M059J (cell line): ENCODE measurements at places on chromosomes 7 and 10. TPM values are rescaled to one million over a fixed set of nuclear protein-coding genes. Genes with fewer than 3 reads are reported as not detected.

DNA sequence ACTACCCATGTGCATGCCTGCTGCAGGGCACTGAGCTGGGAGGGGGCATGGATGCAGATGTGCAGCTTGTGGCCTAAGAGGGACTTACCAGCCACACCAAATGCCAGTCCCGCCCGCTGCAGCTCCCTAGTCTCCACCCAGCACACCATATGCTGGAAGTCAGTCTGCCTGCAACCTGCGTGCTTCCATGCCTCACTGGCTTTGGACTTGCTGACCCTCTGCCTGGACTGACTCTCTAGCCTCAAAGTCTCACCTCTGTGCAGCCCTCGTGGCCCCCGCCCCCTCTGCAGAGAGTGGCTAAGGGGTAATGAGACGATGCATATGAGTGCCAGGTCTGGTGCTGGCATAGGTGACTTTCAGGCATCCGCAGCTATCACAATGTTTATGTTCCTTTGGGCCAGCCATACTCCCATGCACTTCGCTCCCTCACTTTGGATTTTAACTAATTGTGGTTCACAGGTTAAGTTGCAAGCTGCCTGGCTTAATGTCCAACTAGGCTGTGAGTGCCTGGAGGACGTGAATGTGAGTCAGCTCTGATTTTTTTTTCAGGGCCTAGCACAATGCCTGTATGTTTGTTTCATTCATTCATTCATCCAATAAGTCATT is 21.7 kb downstream of the TRIM8 start:
- DNase-seq = no peak

DNA sequence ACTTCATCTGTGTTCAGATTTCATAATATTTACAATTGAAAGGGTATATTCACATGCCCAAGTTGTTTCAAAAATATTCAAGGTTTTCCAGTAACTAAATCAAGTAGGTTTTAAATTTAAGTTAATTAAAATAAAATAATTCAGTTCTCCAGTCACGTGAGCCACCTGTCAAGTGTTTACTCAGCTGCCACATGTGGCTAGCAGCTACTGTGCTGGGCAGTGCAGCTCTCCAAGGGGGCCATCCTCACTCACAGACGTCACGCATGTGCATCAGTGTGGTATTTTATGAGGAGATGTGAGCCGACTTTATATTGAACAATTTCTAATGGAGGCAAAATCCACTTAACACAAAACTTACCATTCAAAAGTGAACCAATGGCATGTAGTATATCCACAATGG is 69.7 kb upstream of the CAMK2B start:
- DNase-seq = no peak

- DNase-seq = no peak
Measured at GRCh38 chr10:17460756-17461155, 6.4 kb upstream of the ST8SIA6 start.

- DNase-seq = no peak
Measured at GRCh38 chr10:77842652-77843212, 83.8 kb downstream of the DLG5 start.

GRCh38 chr10:94102436-94102835 is 108.7 kb downstream of the PLCE1 start:
- DNase-seq = peak; percentile 25

GRCh38 chr10:56370217-56371113 is 9.4 kb upstream of the ZWINT start:
- peak; percentile 5 for DNase-seq

GRCh38 chr7:5431560-5432015 is 8.0 kb upstream of the TNRC18 start:
- no peak for DNase-seq

DNA sequence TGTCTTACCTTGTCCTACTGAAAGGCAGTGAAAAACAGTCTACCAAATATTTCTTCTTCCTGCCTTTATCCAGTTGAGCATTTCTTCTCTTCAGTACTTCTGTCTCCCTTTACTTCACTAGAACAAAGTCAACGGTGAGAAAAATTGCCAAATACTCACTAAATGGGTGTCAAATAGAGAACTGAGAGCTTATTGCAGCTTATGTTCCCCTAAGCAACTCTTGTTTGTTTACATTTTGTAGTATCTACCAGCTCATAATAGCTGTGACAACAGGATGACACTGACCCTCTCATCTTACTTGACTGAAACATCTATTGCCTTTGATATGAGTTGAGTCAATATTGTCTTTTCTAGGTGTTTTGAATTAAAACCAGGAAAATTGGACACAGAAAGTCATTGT is 327.9 kb upstream of the SORCS1 start:
- DNase-seq = no peak

Gene LIPJ
- not detected in 2 replicates for total RNA-seq

GRCh38 chr7:155580367-155580766 is 34.0 kb upstream of the CNPY1 start:
- DNase-seq = no peak

DNA sequence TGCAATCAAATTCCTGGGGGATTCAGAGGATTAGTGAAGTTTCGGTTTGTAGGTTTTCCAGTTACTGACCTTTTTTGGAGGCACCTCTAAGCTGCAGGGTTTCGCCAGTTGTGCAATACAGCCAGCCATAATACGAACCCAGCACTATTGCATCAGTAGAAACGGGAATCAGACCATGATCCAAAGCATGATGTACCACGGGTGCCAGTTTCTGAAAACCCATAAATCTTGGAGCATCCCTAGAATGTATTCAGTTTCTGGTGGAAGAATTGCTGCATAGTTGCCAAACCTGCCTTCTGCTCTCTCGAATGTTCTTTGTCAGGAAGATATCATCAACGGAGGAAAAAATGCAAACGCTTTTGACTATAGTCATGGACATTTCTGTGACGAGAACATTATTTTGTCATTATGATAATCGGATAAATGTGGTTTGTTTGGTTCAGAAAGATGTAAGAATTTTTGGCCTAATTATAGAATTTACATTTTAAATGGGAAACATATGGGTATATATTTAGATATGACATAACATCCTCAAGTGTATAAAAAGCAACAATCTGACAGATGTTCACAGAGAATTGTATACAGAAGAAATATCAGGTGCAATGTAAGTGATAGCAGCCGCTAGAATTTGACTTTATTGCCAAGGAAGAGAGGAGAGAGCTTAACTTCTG is 186.2 kb upstream of the PRKCQ start:
- DNase-seq = no peak
